ENCODE measurements at places on chromosomes 1 and 21. TPM values are rescaled to one million over a fixed set of nuclear protein-coding genes. Genes with fewer than 3 reads are reported as not detected.

CD53 gene
- total RNA-seq = 12.2 TPM

S100A12 gene
- total RNA-seq = not detected

FAM72B gene
- 0.97 TPM for total RNA-seq

DNA sequence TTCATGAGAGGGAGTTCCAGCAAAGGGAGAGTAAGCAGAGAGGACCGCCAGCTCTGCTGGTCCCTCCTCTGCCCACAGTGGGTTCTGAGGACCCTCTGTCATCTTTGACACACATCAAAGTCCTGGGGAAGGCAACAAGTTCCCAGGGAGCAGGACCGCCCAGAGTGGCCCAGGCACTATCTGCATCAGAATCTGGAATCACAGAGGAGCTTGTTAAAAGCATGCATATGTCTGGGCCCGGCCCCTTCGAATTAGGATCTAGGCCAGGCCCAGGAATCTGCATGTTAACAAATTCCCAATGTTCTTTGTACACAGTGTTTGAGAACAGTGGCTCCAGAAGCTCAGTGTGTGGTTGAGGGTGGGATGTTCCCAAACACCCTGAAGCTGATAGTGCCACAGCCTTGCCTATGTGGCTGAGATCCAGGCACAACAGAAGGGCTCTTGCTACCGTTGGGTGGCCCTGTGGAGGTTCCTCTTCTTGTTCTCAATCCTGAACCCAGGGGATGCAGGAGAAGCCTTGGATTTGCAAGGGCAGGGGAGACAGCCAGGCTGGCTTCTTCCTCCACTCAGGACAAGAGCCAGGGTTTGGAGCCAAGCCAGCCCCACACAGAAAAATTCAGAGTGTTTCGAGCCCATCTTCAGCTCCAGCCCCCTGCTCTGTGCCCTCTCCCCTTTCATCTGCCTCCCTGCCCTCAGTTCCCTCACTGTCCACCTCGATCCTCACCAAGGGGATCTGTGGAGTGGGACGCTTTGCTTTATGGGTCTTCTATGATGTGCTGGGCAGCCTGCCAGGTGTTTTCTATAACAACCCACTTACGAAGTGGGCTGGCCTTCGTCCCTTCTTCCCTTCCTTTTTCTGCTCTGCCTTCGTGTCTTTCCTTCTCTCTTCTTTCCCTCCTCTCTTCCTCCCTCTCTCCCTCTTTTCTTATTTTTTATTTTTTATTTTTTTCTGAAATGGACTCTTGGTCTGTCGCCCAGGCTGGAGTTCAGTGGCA, 129.0 kb upstream of the TMPRSS2 start:
- no peak overlapping the region for H3K27ac ChIP-seq
- H3K4me1 ChIP-seq = no peaks in the 10 kb centered on the region
- H3K4me3 ChIP-seq = no peak overlapping the region
- no peak for DNase-seq

DNA sequence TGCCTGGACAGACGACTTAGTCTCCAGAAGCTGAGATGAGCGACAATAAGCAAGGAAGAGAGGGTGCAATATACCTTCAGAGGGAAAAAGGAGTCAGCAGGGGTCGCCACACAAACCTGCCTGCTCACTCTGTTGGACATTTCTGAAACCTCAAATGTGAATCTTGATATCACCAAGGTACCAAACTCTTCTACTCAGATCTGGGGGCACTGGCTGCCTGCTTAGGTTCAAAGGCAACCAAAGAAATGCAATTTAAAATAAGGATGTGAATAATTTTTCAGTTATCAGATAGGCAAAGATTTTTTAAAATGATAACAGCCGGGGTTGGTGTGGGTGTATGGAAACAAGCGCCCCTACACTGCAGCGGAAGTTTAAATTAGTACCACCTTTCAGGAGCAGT, 164.2 kb downstream of the HIVEP3 start:
- no peak overlapping the region for H3K27ac ChIP-seq
- H3K4me3 ChIP-seq = no peak overlapping the region
- no peaks in the 10 kb centered on the region for H3K36me3 ChIP-seq
- no peaks in the 10 kb centered on the region for H3K4me1 ChIP-seq

DNA sequence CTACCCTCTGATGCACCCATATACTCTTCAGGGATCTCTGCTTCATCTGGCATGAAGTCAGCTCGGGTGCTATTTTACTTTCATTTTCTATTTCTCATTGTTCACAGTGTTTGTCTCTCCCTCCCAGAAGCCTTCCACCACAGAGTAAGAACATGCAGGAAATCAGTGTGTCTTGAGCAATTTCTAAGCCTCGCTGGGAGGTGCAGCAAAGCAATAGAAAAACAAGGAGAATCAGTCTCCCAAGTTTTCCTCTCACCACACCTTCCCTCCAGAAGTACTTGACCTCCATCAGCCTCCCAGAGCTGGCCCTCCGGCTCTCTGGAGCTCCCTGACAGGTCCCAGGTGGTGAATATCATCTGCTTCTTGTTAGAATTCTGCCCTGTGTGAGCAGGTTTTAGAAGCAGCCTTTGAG, 594.7 kb upstream of the CAMK1G start:
- H3K4me3 ChIP-seq = peak overlapping the region; percentile 7
- H3K27me3 ChIP-seq = no peaks in the 10 kb centered on the region
- DNase-seq = no peak
- no peak overlapping the region for H3K27ac ChIP-seq

- H3K27me3 ChIP-seq = no peaks in the 10 kb centered on the region
- H3K4me1 ChIP-seq = peaks cover 4% of the 10 kb centered on the region
- no peak for DNase-seq
- no peak overlapping the region for H3K27ac ChIP-seq
- H3K4me3 ChIP-seq = no peak overlapping the region
- H3K36me3 ChIP-seq = no peaks in the 10 kb centered on the region
Measured at GRCh38 chr1:68216089-68216772, 16.1 kb downstream of the WLS start.

DNA sequence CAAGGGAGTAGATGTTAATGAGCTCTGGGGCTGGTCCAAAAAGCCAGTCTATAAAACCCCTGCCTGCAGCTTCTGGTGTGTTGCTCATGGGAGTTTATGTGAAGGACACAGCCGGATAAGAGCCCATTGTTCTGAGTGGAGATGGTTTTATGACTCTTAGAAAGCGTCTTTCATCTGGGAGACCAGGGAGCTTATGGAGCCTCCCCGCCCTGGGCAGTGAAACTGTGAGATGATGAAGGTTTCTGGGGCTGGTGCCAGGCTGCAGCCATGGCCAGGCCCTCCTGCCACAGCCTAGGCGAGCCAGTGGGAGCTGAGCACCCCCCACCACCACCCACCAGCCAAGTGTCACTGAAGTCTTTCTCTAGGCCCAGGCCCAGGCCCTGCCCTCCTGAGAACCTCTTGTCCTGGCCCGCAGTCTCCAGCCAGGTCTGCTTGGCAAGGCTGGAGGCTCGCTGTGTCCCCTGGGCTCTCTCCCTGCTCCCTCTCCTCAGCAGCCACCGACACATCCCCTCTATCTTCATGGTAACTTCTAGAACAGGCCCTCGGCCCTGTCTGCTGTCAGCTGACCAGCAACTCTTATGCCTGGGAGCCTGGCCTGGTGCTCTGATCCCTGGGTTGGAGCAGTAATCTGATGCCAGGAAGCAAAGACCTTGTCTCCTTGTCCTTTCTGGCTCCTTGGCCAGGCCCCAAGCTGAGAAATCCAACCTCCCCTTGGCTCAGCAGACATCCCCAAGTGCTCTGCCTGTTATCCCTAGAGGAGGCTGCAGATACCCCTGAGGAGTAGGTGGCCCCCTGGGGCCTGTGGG, 7.6 kb upstream of the ARHGEF10L start:
- H3K4me3 ChIP-seq = no peak overlapping the region
- DNase-seq = peak; percentile 80
- H3K27ac ChIP-seq = peak overlapping the region; percentile 84
- H3K4me1 ChIP-seq = no peaks in the 10 kb centered on the region
- no peaks in the 10 kb centered on the region for H3K36me3 ChIP-seq

DNA sequence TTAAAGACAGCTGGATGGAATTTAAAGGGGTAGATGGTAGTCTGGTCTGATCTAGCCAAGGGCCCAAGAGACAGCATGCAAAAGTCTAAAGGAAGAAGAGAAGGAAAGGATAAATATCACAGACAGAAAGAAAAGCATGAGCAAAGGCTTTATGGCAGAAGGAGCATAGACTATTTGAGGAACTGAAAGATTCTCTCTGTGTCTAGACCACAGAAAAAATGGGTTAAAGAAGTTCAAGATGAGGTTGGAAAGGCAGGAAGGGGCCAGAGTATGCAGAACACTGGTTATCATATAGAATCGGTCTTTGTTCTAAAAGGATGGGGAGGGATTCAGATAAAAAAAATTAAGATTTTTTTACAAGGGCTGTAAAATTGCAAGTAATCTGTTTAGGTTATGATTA, 136.8 kb upstream of the SGIP1 start:
- H3K36me3 ChIP-seq = no peaks in the 10 kb centered on the region
- no peak overlapping the region for H3K27ac ChIP-seq
- H3K4me1 ChIP-seq = no peaks in the 10 kb centered on the region
- no peak for DNase-seq

GRCh38 chr1:167145965-167146364, 52.1 kb downstream of the STYXL2 start:
- H3K27ac ChIP-seq = no peak overlapping the region
- DNase-seq = no peak
- no peaks in the 10 kb centered on the region for H3K4me1 ChIP-seq
- H3K36me3 ChIP-seq = no peaks in the 10 kb centered on the region

- H3K27ac ChIP-seq = no peak overlapping the region
- H3K36me3 ChIP-seq = no peaks in the 10 kb centered on the region
- H3K4me1 ChIP-seq = no peaks in the 10 kb centered on the region
- H3K4me3 ChIP-seq = no peak overlapping the region
- H3K27me3 ChIP-seq = peaks cover 4% of the 10 kb centered on the region
- no peak for DNase-seq
Measured at GRCh38 chr21:44730951-44731579, 19.7 kb upstream of the TSPEAR start.

GRCh38 chr1:53524428-53525375, 65.5 kb downstream of the DMRTB1 start:
- peaks cover 4% of the 10 kb centered on the region for H3K4me1 ChIP-seq
- no peak overlapping the region for H3K4me3 ChIP-seq
- no peak for DNase-seq
- no peaks in the 10 kb centered on the region for H3K27me3 ChIP-seq

DNA sequence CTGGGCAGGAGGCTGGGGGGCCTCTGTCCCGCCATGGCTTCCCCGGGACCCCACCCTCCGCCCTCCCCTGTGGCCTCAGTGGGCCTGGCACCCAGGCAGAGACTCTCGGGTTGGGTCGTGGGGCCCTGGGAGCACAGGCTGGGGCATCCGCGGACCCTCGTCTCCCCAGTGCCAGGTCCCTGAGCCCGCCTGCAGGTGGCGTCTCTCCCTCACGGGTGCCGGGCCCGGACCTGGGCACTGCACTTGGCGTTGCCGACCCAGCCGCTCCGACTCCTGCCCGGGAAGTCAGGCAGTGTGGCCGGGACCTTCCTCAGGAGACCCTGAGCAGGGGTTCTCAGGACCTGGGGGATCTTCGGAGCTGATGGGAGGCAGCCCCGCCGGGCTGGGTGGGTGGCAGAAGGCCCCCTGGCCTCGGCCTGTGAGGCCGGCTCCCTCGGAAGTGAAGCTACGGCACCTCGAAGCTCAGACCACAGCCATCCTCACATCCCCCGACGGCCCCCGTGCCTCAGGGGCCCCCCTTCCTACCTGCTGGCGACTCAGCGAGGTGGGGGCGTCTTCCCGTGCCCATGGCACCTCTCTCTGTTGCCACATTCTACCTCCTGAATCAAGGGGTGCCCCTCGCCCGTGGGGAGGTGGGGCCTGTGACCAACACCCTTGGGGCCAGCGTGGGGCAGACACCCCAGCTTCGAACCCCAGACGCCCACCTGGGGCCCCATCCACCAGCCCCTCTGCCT, 6.4 kb upstream of the C1orf159 start:
- no peak overlapping the region for H3K4me3 ChIP-seq
- no peaks in the 10 kb centered on the region for H3K27me3 ChIP-seq

- H3K27me3 ChIP-seq = no peaks in the 10 kb centered on the region
- H3K27ac ChIP-seq = peak overlapping the region; percentile 54
- no peaks in the 10 kb centered on the region for H3K4me1 ChIP-seq
Measured at GRCh38 chr1:151936653-151937052, 27.3 kb upstream of the THEM4 start.

- peak; percentile 26 for DNase-seq
- no peaks in the 10 kb centered on the region for H3K4me1 ChIP-seq
- H3K4me3 ChIP-seq = peak overlapping the region; percentile 82
Measured at GRCh38 chr1:202349206-202349928, 868 bp downstream of the PPP1R12B start.

GRCh38 chr1:220356981-220357850, 85.0 kb upstream of the RAB3GAP2 start:
- no peaks in the 10 kb centered on the region for H3K4me1 ChIP-seq
- H3K36me3 ChIP-seq = no peaks in the 10 kb centered on the region
- H3K27ac ChIP-seq = no peak overlapping the region
- no peaks in the 10 kb centered on the region for H3K27me3 ChIP-seq

DNA sequence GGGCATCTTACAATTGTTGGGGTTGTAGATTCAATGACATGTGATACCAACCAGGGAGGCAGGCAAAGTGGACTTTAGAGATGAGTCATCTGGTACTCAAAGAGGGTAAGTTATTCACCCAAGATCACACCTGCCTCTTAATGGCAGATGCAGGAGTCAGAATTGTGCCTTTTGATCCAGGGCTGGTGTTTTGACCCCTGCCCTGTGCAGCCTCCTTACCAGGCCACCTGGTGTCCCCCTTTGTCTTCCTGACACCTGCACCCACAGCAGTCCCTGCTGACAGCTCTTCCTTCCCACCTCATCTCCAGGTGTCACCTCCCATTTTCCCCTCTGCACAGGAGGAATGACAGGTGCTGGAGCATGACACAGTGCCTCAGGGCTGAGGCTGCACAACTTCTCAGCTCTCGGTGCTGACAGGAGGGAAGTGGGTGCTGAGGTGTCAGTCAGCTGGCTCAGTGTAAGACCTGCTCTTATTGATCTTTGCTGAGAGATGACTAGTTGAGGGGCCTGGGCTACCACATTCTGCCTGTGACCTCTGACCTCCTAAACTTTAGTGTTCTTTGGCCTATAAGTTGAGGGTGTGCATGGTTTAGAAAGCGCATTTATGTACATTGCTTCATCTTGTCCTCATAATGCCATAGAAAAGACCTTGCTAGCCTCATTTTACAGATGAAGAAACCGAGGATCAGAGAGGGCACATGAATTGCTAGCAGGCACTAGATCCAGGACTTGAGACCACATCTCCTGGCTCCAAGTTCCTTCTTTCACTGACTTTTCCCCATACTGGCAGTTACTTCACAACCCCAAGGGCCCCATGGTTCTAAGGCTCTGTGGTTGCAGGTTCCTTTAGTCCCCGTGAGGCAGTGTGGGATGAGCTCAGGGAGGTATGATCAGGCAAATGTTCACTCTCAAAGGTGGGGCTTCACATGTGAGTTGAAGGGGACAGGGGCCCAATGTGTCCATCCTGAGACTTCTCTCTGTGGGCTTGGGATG, 31.3 kb downstream of the CACNA1E start:
- H3K27me3 ChIP-seq = no peaks in the 10 kb centered on the region
- no peak overlapping the region for H3K27ac ChIP-seq
- H3K36me3 ChIP-seq = no peaks in the 10 kb centered on the region
- H3K4me3 ChIP-seq = no peak overlapping the region
- no peaks in the 10 kb centered on the region for H3K4me1 ChIP-seq

GRCh38 chr1:39729842-39730241, 8.8 kb upstream of the PPIE start:
- peaks cover 5% of the 10 kb centered on the region for H3K27me3 ChIP-seq
- H3K4me3 ChIP-seq = no peak overlapping the region
- H3K36me3 ChIP-seq = no peaks in the 10 kb centered on the region
- H3K4me1 ChIP-seq = no peaks in the 10 kb centered on the region
- no peak for DNase-seq

GRCh38 chr1:83060221-83060620, 938.7 kb downstream of the TTLL7 start:
- H3K36me3 ChIP-seq = no peaks in the 10 kb centered on the region
- no peaks in the 10 kb centered on the region for H3K27me3 ChIP-seq
- DNase-seq = no peak
- no peaks in the 10 kb centered on the region for H3K4me1 ChIP-seq
- H3K27ac ChIP-seq = no peak overlapping the region

Data from prostate gland (tissue), 2 donors.